ENCODE measurements at places on chromosomes 3 and 15.

GRCh38 chr15:76823303-76823702 lies 81.8 kb downstream of the SCAPER start:
- DNase-seq, result no peak

GRCh38 chr3:186512570-186513302 lies 31.4 kb downstream of the CRYGS start:
- DNase-seq, result no peak

- DNase-seq, result no peak
These were observed 127.3 kb downstream of the NR2F2 start for GRCh38 chr15:96457841-96458240.

DNA sequence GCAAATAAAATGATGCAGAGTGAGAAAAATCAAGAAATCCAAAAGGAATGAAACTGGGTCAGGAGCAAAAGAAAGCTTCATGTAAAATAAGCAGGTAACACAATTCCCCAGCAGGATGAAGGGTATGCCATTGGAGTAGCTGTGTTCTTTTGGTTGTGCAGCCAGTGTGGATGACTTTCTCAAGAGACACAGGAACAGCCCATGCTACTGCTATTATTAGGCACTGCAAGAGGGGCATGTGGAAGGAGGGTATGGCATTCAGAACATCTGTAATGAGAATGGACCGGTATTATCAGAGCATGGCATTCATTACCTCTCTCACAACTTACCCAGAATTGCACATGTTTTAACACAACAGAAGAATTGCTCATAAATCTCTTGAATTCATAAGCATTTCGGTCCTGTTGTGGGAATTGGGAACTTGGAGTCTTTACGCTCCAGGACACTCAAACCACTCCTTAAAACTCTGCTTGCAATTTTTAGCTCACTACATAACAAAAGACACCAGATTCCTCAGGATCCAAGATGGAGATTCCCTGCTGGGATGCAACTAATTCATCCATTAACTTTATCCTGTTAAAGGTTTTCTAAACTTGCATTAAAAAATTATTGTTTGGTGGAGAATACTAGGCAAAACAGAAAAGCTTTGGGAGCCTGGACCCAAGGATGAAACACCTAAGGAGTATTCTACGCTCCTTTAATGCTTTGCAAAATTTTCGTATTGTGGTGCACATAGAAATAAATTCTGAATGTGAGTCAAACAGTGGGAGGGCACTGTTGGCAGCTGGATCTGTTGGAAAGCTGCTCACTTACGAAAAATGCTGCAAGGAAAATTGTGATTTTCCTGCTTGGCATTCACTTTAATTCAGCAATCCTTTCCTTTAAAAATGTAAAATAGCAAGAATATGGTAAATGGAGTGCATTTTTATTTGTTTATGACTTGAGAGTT lies 34.6 kb upstream of the CDIN1 start:
- no peak for DNase-seq

GRCh38 chr3:18247776-18248310 lies 177.3 kb downstream of the SATB1 start:
- DNase-seq, result no peak

DNA sequence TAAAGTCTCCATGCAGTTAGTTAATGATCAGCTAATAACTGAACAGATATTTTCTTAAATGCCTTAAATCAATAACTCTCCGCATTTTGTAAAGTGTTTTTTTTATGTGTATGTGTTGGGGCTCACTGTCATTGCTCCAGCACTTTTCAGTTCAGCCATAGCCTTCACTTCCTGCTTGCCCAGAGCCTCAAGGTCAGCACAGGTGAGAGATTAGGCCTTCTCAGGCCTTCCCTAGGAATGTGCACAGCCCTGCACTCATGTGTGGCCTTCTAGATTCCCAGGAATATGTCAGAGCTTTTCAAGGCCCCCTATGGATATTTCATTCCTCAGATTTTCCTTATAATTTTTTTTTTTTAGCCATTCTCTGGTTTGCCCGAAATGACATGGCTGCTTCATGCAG lies 77.6 kb upstream of the MANF start:
- no peak for DNase-seq

- DNase-seq, result peak; percentile 14
These were observed 36.2 kb downstream of the GTF2E1 start for GRCh38 chr3:120778776-120779175.

- no peak for DNase-seq
These were observed 19.2 kb downstream of the DYNC1LI1 start for GRCh38 chr3:32551496-32551895.

DNA sequence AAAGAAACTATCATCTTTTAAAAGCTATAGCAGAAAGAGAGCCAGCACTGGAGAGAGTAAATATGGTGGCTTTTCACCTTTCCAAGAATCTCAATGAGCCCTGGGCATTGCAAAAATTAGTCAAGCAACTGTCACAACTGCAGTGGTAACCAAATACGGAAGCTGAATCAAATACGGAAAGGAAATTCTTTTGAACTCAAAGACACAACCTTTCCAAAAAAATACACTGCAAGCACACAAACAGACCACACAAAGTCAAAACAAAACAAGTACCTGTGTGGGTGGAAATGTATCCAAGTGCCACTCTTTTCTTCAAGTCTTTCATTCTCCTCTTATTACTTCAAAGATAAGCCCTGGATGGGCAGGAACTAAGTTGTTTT lies 17.6 kb downstream of the VGLL4 start:
- DNase-seq, result no peak

DNA sequence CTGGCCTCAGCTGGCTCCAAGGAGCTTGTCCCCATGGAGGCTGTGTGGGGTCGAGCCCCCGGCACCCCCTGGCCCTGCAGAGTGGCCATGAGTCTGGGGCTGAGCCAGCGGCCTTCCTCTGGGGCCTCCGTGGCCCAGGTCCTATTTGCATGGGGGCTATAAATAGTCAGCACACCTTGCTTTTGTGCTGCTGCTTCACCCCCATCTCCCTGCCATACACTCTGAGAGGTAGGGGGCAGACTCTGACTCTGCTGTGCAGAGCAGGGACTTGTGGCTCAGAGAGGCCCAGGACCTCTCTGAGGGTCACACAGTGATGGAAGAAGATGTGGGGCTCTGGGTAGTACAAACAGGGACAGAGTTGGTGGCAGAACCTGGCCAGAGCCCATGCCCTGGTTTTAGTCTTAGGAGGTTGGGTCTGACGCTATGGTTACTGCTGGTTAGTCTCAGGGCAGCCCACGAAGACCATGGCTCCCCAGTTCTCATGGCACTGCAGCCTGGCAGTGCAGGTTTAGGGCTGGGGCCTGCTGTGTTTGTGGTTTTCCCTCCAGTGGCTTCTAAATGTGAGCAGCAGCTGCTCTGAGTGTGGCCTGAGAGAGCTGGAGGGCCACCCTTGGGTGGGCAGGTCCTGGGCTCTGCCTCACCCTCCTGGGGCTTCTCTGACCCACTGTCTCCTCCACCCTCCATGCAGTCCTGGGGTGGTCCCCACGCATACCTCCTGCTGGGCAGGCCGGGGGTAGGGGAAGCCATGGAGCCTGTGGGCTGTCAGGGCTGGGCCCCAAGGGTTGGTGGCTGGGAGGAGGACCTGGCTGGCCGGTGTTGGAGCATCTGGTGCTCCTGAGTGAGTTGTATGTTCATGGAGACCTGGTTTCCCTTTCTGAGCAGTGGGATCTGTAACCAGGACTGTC lies 13.6 kb downstream of the PRKCD start:
- no peak for DNase-seq

- peak; percentile 70 for DNase-seq
These were observed 9.1 kb upstream of the LEKR1 start for GRCh38 chr3:156816794-156817645.

DNA sequence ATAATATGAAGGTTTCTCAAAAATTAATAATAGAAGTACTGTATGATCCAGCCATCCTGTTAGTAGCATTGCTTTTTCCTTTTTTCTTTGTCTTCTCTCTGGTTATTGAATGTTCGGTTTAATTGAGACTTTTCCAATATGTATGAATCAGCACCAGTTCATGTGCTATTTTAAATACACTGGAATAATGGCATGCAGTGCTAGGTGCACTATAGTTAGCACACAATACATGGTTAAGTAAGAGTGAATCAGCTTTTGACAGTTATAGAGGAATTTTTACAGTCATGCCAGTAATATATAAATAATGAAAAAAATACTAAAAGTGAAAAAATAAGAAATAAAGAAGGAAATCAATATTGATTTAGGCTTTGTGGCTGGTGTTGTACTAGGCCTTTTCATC lies 113.8 kb upstream of the STRIT1 start:
- DNase-seq, result no peak

- DNase-seq, result no peak
These were observed 23.7 kb downstream of the RBM5 start for GRCh38 chr3:50112462-50112861.

- no peak for DNase-seq
These were observed 99.4 kb upstream of the TSC22D2 start for GRCh38 chr3:150308481-150309256.

GRCh38 chr3:45105855-45106671 lies 40.1 kb downstream of the CDCP1 start:
- DNase-seq, result peak; percentile 43

DNA sequence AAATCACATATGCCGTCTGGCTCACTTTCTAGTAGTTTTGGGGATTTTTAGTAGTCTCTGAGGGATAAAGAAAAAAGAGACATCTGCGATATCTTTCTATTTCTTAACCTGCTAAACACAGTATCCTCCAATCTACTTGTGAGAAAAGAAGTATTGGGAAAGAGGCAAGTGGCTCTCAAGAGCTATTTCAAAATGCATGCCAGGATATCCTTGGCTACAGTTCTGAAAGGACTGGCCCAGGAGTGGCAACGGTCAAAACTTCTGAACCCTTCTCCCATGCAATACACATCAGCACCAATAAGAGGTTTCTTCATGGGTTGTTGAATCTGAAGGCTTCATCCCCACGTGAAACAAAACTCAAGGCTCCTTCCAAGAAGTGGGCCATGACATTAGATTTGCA lies 204.0 kb upstream of the WNT5A start:
- no peak for DNase-seq

DNA sequence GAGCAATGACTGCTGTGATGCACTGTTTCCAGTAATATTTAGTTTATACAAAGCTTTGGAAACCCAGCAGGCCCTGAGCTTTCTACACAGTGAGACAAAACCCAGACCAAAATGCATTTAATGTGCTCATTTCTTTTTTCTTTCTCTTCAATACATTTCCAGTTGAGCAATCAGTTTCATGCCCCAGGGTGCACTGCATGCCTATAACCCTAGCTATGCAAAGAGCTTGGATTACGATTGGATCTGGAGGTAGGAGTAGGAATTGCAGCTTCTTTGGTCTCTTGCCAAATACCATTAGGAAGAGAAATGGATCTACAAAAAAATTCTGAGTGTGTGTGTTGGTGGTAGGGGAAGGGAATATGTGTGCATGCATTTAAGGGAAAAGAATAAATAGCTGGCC lies 1001.4 kb downstream of the SQOR start:
- DNase-seq, result no peak

Measured in inflammatory macrophage (primary cell).